Prostate gland (tissue), 2 donors: ENCODE measurements at places on chromosomes 2 and 18. TPM values are rescaled to one million over a fixed set of nuclear protein-coding genes. Genes with fewer than 3 reads are reported as not detected.

The TNFRSF11A gene
- 10.2 TPM for total RNA-seq

The WDR35 gene
- 10.1 TPM for total RNA-seq

The FABP1 gene
- total RNA-seq, result not detected

The GLI2 gene
- total RNA-seq, result 3.8 TPM

The NYAP2 gene
- 0.14 TPM for total RNA-seq

- DNase-seq, result no peak
Observed at GRCh38 chr18:39951142-39951720, 2003.8 kb upstream of the PIK3C3 start.

GRCh38 chr2:27308359-27308881, at the start of gene UCN:
Gene UCN, minus strand, starts transcription at chr2:27308445. Its CDS starts 550 bp downstream, at chr2:27307895.
- DNase-seq, result no peak

GRCh38 chr18:27921904-27922751, 254.8 kb downstream of the CDH2 start:
- DNase-seq, result no peak

DNA sequence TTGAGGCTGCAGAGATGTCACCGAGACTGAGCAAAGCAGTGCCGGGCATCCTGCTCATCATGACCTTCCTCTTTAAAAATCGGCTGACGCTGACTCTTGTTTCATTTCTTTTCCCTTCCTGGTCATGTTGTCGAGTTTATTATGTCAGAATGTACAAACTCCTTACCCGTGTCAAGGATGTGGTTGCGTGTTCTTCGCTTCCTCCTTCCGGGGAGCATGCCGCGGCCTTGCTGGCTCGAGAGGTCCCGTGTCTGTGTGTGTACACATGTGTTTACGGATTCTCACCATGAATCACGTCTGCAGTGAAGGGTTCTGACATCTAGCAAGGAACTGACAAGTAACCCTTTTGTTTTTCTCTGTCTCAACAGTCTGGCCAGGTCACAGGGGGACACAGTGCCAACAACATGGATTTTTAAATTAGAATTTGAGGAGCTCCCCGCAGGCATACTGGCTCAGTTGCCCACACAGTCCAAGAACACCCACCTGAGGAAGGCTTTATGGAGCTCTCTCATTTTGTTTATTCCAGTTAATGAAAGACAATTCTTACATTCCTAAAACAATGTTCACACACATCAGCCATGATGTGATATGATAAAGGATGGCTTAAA, 60.2 kb downstream of the MYT1L start:
- DNase-seq, result no peak

DNA sequence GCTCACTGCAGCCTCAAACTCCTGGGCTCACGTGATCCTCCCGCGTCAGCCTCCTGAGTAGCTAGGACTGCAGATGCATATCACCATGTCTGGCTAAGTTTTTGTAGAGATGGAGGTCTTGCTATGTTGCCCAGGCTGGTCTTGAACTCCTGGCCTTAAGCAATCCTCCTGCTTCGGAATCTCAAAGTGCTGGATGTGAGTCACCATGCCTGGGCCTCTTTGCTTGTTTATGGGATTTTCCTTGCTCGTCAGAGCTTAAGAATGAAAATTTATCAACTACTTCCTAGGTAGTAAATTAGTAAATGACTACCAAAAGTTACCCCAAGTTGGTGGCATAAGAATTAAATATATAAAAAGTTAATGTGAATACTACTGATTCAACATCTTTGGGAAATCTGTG, 51.0 kb downstream of the ACTR3 start:
- DNase-seq, result no peak

GRCh38 chr2:105328281-105329196, 996 bp downstream of the TGFBRAP1 start:
- DNase-seq, result peak; percentile 15

GRCh38 chr2:105517814-105518705, 119.2 kb upstream of the FHL2 start:
- DNase-seq, result no peak

- no peak for DNase-seq
Observed at GRCh38 chr2:12050396-12050795, 304.0 kb downstream of the LPIN1 start.

DNA sequence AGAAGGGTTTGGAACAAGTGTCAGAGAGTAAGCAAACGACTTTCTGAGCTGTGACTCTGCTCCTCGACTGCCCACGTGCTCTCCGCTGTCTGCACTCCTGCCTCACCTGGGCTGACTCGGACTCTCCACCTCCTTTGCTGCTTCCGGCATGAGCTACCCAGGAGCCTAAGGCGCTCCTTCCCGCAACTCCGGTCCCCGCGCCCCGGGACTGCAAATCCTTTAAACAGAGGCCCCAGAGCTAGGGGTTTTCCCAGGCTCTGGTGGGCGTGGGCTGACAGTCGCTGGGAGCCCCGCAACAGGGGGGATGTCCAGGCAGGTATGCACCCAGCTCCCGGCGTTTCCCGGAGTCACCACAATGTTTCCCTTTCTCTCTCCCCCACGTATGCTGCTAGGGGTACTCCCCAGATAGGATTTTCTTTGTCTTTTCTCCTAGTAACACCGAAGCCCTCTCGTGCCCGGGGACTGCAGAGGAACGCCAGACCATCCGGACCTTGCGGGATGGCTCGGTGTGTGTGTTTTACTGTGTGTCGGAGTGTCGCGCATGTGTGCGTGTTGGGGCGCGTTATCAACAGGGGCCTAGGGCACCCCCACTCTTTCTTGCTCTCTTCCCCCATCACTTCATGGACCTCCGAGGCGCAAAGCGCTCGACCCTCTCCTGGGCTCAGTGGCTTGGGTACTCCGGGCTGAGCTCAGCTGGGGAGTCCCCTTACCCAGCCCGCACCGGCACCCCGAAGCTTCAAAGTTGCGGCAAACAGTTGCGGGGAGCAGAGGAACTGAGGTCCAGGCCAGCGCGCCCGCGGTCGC, 691 bp upstream of the THSD7B start:
- peak; percentile 49 for DNase-seq

DNA sequence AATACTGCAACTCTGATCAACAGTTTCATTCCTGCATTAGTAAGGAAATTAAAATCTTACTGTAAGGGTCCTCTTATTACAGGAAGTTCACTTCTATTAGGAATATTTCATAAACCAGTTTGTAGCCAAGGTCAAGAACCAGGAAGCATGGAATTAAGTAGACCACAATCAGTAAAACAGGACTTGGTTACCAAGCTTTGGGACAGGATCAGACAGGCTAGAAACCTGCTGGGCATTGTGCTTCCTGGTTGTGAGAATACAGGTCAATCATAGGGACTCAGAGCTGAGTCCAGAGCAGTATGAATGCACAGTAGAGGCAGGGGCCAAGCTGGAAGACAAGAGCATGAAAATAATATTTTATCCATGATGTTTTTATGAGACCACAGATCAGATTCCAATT, 248.0 kb downstream of the IKZF2 start:
- no peak for DNase-seq

- DNase-seq, result no peak
Observed at GRCh38 chr2:129812071-129812470, 167.4 kb upstream of the RAB6C start.

DNA sequence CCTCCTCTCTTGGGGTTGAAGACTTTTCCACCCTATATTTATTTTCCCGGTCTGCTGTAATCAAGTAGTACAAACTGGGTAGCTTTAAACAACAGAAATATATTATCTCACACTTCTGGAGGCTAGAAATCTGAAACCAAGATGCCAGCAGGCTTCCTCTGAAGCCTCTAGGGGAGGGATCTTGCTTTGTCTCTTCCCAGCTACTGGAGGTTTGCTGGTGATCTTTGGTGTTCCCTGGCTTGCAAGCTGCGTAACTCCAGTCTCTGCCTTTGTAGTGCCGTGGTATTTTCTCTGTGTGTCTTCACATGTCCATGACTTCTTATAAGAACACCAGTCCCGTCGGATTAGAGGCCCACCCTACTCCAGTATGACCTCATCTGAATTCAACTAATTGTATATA, 44.4 kb downstream of the MYO3B start:
- no peak for DNase-seq

DNA sequence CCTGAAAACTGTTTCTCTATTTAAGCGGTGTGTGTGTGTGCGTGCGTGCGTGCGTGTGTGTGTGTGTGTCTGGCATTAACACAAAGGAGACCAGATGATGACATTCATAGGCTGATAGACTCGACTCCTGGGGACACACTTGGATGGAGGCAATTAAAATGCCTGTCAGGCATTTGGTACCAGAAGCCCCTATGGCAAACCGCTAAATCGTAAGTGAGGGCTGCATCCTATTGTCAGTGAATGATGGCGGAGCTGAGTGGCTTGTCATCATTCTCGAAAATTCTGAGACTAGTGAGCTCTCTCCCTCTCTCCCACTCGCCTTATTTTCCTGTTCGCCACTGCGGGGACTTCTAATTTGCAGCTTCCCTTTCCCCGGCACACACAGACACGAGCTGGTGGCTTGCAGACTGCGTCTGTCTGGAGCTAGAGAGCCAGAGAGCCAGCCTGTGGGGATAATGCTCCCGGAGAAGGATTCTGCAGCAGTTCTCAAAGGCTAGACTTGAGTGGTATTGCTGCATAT, 155.4 kb downstream of the MAP2 start:
- DNase-seq, result no peak

- no peak for DNase-seq
Observed at GRCh38 chr2:222176890-222177289, 121.9 kb downstream of the PAX3 start.
